ENCODE measurements at places on chromosomes 3 and 15.
A peak's percentile ranks its signal among the peaks of the same experiment; 100 is the strongest.

DNA sequence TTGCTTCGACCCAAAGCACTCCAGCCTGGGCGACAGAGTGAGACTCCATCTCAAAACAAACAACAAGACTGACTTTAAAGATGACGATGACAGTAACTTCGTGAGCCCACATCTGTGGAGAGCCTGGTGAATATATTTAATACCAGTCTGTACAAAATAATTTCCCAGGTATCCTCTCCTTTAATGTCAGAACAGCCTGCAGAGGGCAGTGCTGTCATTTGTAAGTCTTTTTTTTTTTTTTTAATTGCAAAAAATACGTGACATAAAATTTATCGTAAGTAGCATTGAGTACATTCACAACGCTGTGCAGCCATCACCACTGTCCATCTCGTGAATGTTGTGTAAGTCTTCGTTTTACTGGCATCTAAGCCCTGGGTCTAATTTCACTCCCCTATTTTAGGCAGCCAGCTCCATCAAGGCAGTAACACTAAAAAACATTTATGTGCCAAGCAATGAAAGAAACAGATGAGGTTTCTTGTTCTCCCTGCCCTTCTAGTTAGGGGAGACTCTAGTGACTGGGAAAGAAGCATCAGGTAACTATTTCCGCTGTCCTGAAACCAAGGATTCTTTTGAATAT is 1.4 kb downstream of the HTD2 start:
- peak; percentile 22 for DNase-seq

- no peak for DNase-seq
These were observed 84.9 kb downstream of the THBS1 start for GRCh38 chr15:39665629-39666250.

DNA sequence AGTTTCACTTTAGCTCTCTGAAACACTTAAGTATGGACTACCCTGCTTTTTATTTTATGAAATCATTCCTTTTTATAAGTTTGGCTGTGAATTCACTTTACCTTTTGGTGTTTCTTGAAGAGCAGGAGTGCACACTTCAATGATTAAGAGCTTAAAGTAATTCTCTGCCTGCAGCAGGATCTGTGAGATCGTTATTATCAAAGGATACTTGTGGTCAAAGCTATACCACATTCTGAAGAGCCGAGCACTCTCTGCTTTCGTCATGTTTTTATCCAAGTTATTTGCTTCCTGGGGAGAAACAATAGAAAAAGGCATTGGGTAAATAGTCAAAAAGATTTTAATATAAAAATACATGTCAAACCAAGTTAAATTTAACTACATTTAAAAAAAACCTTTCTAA is 243.7 kb downstream of the CHST2 start:
- no peak for DNase-seq

DNA sequence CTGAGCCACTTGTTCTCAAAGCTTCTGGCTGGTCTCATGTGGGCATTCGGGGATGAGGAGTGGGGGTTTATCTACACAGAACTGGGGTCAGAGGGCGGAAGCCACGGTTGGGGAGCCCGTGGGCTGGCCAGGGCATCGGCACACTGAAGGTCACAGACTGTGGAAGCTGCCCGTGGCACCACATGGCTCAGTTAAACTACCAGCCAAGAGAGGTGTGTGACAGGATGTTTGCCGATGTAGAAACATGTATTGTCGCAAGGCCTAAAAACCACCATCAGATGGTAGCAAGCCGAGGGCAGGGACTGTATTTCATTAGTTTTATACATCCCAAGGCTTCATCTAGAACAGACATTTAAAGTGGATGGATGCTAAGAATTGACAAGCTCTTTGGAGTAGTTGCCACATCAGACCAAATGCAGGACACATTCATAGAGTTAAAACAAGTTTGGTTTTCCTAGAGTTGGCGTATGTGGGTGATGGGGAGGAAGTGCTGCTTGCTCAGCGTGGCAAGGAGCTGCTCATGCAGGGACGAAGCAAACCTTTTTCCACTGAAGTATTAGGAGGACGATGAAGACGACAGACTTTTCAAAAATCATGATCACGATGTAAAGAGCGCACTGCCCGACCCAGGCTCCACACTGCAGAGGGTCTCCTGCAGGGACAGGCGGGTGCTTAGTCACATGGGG is 9.6 kb upstream of the MUSTN1 start:
- DNase-seq: no peak

- no peak for DNase-seq
These were observed 24.4 kb downstream of the TMEM45A start for GRCh38 chr3:100516838-100517237.
